ENCODE measurements at places on chromosomes 1 and 21.

- DNase-seq: no peak
Measured at GRCh38 chr1:245396615-245397014, 241.8 kb downstream of the KIF26B start.

GRCh38 chr1:87292684-87293493 is 35.8 kb upstream of the LMO4 start:
- DNase-seq: peak; percentile 78

GRCh38 chr1:31798433-31799195 is 17.2 kb downstream of the SPOCD1 start:
- DNase-seq: no peak

- no peak for DNase-seq
Measured at GRCh38 chr1:58162952-58163550, 383.5 kb downstream of the OMA1 start.

GRCh38 chr1:10945991-10946509 is 66.4 kb upstream of the TARDBP start:
- no peak for DNase-seq

DNA sequence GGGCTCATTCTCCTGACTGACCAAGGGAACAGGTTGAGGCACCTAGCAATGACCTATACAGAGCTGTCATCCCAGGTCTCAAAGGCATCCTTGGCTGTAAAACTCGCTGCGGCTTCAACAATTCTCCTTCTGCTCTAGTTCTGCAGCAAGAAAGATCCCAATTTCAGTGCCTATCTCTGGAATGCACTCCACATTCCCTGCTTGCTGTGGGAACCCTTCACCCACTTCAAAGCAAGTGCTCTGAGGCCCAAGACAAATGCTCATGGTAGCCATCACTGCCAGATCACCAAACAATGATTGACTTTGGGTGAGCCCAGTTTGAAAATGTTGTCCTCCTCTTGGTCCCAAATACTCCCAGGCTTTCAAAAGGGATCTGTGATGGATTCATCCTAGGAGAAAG is 37.7 kb upstream of the FMO3 start:
- no peak for DNase-seq

DNA sequence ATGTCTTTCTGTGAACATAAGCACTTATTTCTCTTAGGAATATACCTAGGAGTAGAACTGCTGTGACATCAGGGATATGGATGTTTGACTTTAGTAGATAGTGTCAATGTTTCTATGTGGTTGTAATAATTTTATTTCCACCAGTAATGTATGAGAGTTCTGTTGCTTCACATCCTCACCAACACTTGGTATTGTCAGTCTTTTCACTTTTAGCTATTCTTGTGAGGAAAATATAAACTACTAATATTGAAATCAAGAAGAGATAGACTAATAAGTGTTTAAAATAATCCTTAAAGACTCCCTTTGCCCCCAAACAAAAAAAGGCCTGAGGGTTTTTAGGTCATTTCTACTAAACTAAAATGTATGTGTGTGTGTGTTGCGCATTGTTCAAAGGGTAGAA is 2.7 kb upstream of the DMAP1 start:
- no peak for DNase-seq

DNA sequence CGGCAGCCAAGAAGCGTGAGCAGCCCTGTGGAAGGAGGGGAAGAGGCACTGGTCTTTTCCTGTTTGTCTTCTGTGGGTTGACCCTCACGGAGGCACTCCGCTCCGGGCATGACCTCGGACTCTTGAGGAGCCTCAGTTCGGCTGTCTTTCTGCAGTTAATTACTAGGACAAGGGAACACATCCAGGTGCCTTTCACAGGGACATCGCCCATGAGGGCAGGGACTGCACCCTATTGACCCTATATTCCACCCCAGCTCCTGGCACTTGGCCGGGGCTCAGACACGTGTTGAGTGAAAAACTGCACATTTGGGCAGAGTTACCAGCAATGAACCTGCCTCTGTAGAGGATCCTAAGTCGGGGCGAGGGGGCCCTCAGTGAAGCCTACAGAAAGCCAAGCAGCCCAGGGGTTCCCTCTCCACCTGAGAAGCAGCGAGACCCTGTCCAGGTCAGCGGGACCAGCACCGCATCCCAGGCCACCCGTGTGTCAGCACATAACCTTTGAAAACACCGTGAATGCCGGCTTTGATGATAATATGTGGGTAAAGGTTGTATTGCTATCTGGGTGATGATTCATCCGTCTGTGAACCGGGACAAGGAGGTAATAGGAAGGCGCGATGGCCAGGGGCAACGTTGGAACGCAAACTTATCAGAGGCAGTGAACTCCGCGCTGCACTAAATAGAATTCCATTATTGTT is 161.4 kb upstream of the ARHGEF16 start:
- no peak for DNase-seq

DNA sequence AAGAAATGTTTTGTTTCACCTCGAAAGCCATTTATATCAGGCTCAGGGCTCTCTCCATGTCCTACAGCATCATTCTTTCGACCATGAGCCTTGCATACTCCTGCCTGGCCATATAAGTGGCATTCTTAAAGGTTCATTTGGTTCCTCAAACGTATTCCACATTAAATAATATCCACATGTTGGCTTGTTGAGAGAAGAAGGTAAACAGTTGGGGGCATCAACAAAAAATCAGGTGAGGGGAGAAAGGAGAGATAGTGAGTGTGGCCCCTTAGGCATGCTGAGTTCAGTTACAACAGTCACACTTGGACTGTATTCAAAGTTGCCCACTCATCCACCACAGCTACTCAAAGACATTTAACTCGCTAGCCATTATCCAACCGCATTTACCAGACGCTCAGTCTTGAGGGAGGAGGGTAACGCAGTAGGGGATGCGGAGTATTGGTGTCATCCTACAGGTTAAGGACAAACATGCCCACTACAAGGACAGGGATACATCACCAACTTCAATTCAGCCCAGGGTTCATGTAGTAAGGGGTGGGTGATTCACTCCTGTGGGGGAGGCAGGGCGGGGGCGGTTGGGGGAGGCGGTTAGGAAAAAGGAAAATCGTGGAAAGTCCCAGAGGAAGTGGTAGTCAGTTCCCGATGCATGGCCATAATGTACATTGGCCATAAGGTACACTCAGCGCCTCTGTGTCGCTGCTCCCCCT is 1.4 kb downstream of the ZNF697 start:
- DNase-seq: no peak

DNA sequence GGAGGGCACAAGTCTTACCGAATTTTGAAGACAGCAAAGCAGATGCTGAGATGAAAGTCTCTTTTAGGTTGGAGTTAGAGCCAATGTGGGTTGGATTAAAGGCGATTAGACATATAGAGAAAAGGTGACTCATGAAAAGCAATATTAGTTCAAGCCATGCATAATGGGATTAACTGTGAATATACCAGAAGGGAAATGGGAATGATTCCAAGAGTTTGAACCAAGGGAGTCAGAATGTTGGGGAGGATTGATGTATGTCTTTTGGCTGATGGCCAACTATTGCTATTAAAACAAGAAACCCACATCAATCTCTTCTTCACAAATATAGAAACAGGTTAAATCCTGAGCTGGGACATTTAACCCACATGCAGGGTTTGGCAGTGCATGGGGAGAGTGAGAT is 1.2 kb downstream of the HMGCS2 start:
- DNase-seq: no peak

- peak; percentile 47 for DNase-seq
Measured at GRCh38 chr1:59290193-59290949, 6.5 kb upstream of the FGGY start.

- DNase-seq: no peak
Measured at GRCh38 chr1:185495898-185496297, 178.9 kb upstream of the IVNS1ABP start.

- no peak for DNase-seq
Measured at GRCh38 chr21:43806017-43806710, 16.8 kb downstream of the RRP1 start.

DNA sequence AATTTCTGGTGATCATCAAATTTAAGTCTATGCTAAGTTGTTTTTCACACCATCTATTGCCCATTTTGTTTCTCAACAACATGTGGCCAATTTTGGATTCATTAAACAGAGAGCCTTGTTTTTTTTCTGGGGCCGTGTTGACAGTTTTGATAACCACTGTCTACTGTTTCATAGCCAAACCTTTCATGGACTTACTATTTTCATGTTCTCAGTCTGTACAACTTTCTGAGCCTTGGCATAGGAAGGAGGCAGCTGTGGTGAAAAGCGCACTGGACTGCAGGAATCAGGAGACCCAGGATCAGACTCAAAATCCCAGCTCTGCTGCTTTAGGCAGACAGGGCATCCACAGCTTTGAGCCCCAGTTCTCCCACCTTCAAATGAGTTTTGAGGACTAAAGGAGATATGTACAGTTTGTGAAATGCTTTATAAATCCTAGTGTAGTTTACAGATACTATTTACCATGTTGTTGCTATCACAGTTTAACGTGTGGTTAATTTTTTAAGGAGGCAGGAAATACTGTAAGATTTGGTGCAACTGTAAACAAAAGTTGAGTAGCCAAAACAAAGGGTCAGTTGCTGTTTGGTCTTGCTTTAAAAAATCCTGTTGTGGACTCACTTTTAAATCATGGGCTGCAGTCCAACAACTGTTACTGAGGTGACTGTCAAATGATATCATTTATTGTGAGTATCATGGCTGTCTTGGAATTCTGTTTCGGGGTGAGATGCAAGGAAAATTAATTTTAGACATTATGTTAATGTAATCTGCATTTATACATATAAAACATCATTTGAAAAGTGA is 2.9 kb downstream of the MACO1 start:
- DNase-seq: no peak

DNA sequence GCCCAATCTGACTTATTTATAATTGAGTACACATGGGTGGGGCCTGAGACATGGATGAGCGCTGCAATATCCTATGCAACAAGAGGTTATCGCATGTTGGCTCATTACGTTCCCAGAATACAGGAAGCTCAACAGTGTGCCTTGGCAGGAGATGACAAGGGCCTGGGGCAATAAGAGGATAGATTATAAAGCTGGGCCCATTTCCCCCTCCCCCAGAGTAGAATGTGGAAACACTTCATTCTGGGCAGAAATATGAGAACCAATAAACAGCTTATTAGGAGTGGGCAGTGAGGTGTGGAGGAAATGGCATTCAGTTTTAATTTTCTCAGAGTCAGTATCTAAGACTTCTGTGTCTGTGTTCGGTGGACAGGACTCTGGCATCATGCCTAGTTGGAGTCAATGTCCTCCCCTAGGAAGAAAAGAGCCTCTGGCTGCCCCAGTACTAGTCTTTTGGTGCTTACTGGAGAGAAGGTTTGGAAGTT is 92.8 kb downstream of the PIK3R3 start:
- peak; percentile 5 for DNase-seq

DNA sequence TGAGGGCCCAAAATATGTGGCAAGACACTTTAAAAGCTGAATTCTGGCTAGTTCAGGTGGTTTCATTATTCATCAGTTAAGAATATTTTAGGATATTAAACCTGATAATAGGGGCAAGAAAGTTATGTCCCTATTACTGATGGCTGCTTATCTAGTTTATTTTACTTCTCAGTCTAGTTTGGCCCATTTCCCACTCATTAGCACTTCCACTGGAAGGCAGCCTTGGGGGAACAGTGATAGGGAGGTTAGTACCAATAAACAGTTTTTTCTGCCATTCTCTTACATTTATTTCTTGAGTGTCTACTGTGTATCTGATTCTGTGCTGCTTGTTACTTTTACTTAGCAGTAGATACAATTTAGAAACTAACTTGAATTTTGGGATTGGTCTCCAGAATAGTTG is 9.0 kb downstream of the PPP1R12B start:
- no peak for DNase-seq

GRCh38 chr1:162087111-162087510 is 17.6 kb downstream of the NOS1AP start:
- no peak for DNase-seq

- no peak for DNase-seq
Measured at GRCh38 chr1:40648928-40649591, 16.4 kb downstream of the RIMS3 start.

GRCh38 chr21:44263768-44264167 is 2.1 kb upstream of the DNMT3L start:
- DNase-seq: no peak

- peak; percentile 57 for DNase-seq
Measured at GRCh38 chr1:38848071-38848470, 11.5 kb downstream of the RRAGC start.

DNA sequence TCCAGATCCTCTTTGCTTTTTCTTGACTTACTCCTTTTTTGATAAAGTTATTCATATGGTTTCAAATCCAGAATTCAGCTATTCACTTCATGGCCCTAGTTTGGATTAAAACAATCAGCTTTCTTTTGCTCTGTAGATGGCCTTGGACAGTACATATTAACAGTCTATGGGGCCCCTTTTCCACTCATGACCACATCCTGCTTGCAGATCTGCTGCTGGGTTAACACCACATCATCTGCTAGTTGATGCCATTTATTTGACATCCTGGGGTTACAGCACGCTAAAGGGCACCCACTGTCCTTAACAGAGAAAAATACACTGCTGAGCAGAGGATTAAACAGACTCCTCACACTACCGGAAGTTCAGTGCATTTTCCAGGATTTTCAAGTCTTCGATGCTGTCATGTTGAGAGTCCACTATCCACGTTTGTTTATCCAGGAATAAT is 941 bp upstream of the IFI16 start:
- DNase-seq: peak; percentile 33

DNA sequence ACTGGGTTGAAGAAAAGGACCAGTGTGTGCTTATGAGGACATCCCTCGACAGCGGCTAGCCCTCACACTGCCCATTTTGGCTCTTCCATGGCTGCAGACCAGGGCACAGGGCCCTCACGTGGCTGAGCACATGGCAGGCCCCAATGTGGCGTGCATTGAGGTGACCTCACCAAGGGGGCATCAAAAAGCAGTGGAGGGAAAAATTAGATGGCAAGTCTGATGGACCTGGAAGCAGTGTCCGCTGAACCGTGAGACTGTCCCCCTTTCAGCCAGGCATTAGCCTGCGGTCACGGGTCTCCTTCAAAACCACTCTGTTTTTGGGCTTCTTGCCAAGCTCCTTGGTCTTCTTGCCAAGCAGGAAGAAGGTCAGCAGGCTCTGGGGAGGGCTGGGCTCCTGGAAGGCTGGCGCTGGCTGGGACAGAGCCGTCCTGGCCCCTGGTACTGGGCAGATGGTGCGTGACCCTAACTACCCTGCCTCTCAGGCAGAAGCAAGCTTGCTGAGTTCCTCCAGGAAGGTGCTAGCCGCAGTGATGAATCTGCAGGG is 30.8 kb downstream of the TRIM67 start:
- no peak for DNase-seq

- DNase-seq: no peak
Measured at GRCh38 chr1:225137976-225138375, 208.5 kb downstream of the DNAH14 start.

GRCh38 chr21:39721885-39722284 is 23.1 kb upstream of the IGSF5 start:
- DNase-seq: no peak

DNA sequence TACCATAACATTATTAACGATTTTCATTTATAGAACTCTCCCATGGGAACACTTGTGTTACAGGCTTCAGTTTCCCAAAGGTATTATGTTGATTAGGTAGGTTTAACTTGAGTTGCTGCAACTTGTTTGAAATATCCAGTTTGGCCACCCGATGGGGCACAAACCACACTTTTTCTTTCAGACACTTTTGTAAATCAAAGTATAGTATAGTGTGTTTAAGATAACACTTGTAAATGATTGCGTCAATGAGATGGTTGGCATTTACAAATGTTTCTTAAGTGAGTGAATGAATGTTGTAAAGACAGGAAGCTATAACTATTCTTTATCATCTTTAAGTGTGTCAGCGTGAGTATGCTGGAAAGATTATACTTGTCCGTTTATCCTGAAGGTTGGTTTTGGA is 4.3 kb downstream of the XPR1 start:
- DNase-seq: no peak

GRCh38 chr21:28952686-28953085 is 40.0 kb downstream of the LTN1 start:
- DNase-seq: no peak

- DNase-seq: no peak
Measured at GRCh38 chr1:180594723-180595122, 36.0 kb downstream of the OVAAL start.

Data from B cell (primary cell).